ENCODE measurements at places on chromosomes 6 and 20. TPM values are rescaled to one million over a fixed set of nuclear protein-coding genes. Genes with fewer than 3 reads are reported as not detected.

DNA sequence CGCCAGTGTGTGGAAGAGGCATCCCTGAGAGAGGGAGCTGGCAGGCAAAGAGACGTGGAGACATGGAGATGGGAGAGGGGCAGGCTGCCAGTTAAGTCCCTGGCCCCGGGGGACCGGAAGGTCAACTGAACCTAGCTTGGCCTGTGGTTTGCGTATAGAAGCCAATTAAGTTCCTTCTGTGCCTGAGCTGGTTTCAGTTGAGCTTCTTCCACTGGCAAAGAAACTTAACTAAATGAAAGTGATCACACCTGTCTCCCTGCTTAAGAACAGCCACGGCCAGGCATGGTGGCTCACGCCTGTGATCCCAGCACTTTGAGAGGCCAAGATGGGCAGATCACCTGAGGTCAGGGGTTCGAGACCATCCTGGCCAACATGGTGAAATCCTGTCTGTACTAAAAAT is 26.7 kb upstream of the NNAT start:
- no peak for DNase-seq

- DNase-seq, result no peak
Observed at GRCh38 chr6:75488033-75488432, 5.6 kb downstream of the FILIP1 start.

- DNase-seq, result no peak
Observed at GRCh38 chr6:138028893-138029292, 78.3 kb downstream of the PERP start.

DNA sequence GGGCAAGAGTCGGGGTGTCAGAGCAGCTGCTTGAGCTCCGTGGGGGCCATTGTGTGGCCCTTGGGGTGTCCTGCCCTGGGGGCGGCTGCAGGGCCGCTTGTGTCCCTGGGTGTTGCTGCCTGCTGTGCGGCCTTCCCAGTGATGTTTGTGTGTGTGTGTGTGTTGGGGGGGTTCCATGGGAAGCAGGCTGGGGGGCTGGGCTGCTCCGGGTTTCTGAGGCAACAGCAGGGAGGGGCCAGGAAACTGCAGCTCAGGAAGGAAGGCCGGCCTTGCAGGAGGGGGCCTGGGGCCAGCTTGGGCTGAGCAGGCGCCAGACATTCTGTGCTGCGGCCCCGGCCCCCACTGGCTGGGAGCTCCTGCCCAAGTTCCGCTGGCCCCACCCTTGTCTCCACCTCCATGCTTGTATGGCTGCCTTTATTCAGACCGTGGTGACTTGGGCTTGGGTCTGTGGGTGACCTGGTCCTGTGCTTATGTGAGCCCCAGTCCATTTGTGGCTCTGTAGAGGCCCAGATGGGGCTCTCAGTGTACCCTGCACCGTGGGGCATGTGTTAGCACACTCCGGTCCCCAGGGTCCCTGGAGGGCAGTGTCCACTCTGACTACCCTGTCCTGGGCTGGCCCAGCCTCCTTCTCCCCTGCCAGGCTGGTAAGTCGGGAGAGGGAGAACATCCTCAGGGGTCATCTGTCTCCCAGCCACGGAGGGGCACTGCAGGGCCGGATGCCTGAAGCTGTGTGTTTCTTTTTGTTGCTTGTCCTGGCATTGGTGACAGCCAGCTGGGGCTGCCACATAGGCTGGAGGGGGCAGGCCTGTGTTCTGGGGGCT is 4.6 kb upstream of the SOX18 start:
- no peak for DNase-seq

DNA sequence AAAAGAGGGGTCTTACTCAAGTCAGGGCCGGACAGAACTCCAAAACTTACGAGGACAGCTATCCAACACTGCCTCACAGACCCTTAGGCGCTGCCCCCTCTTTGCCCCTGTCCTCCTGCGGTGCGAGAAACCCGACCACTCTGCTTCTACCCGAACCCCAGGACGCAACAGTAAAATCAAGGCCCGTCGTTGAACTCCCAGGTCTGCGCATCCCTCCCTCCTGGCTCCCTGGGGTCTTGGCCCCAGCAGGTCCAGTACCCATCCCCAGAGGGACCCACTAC is 6.4 kb downstream of the OLIG3 start:
- no peak for DNase-seq

DNA sequence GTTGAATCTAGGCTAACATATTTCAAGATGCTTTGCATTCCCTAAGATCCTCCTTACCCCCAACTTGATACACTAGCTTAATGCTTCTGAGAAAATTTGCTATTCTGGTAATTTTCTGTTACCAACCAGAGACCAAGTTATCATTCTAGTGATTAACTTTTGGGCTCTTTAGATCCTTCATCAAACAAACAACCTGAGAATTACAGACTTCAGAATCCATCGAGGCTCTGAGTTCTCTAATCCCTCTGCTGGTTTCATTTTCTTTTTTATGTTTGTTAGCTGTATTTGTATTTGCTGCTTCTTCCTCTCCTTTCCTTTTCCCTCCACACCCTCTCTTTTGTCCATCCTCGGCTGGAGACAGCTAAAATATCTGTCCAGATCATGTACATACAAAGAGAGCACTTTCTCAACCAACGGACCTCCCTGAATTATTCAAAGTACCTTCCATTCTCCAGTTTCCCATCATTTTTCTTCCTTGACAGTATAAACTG is 98.7 kb upstream of the RIPOR2 start:
- no peak for DNase-seq

DNA sequence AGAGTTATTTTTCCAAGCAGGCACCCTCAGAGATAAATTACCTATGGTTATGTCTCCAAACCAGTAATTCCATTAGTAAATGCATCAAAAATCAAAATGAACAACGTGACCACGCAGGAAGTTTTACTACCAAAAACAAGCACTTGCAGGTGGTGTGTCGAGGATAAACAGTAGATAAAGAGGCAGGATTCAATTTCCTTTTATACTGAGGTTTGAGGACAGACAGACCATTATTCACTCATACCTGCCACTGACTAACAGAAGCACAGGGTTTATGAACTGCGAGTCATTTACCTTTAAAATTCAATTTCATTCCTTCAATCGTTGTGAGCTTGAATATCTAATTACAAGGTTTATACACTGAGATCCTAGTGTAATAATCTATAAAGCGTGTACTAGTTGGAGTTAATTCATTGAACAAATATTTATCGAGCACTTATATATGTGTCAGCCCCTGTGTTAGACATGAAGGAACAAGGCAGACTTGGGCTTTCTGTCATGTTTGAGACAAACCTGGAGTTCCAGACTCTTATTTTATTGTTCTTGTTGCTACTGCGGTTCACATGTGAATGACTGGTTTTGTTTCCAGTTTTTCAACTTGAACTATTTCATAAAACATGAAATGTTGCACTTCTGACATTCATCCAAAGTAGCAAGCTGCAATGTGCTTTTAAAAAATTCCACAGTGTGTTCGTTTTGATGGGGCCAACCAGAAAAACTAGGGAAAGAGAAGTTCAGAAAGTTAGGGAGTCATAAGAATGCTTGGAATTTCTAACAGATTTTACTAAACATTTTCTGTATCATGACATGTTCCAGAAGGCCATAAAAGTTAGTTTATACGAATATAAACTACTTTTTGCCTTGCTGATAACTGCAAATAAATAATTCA is 205.6 kb downstream of the UST start:
- no peak for DNase-seq

DNA sequence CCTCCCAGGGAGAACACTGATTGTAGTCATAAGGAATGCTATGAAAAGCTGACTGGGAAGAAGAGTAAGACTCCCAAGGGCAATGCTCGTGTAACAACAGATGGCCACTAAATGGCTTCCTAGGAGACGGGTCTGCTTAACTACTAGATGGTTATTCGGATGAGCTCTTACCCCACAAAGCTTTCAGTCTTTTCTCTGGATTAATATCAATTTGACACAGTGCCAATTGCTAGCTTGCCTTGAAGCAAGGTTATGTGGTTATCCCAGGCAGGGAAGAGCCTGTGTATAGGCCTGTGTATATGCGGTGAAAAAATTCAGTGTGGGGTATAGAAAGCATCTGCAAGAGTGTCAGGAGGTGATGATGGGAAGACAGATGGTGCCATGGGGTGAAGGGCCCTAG is 86.4 kb upstream of the NOX3 start:
- no peak for DNase-seq

- DNase-seq, result no peak
Observed at GRCh38 chr6:12203001-12203400, 87.2 kb upstream of the EDN1 start.

DNA sequence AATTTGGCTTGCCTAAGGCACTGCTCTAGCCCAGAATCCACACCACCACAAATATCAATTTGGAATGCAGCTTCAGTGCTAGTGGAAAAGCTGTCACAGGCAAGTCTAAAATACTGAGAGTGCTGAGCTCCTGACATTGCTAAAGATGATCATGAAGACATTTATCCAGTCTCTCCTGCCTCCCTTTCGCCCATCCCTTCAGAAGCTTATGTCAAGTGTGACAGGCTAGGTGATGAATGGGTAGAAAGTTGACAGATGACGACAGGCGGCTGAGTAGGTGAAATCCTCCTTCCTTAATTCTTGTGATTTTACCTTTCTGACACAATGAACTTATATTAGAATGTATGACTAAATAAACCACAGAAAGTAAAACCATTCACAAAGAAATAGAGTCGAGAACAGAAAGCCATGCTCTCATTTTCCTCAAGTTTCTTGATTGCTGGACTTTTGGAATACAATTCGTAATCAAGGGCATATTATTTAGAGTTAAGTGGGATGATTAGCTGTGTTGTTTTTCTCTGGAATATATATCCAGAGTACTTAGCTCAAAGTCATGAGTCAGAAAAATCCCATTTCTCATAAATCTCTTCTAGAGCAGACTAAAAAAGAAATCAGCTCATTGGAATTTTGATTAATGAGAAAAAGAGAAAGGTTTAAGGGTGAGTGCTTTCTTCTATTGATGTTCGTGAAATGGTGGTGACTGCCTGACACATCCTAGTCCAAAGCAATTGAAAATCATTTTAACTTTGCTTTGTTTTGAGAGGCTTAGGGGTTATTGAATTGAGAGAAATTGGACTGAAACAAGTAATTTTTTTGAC is 1228.2 kb upstream of the CITED2 start:
- no peak for DNase-seq

DNA sequence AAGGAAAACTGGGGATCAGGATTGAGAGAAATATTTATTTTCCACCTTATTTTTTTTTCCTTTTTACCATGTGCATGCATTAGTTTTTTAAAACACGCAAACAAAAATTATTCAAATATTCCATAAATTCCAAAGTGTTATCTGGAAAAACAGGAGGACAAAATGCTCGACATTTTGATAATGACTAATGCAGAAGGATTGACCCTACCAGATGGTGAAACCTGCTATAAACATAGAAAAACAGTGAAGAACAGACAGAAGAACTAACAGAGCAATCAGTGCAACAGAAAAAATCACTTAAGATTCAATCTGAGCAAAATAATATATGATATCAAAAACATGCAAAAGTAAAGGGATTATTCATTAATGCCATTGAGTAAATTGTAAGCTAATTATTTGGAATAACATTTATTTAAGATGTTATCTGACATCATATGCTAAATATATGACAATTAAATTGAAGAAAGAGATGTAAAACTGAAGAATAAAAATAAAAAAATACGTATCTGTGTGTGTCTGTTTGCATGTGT is 218.4 kb downstream of the LMBRD1 start:
- DNase-seq, result no peak

- no peak for DNase-seq
Observed at GRCh38 chr6:15504581-15505350, 158.1 kb downstream of the DTNBP1 start.

- DNase-seq, result no peak
Observed at GRCh38 chr6:95511404-95511803, 65.9 kb upstream of the MANEA start.

- no peak for DNase-seq
Observed at GRCh38 chr6:74409447-74409846, 713.4 kb downstream of the CD109 start.

DNA sequence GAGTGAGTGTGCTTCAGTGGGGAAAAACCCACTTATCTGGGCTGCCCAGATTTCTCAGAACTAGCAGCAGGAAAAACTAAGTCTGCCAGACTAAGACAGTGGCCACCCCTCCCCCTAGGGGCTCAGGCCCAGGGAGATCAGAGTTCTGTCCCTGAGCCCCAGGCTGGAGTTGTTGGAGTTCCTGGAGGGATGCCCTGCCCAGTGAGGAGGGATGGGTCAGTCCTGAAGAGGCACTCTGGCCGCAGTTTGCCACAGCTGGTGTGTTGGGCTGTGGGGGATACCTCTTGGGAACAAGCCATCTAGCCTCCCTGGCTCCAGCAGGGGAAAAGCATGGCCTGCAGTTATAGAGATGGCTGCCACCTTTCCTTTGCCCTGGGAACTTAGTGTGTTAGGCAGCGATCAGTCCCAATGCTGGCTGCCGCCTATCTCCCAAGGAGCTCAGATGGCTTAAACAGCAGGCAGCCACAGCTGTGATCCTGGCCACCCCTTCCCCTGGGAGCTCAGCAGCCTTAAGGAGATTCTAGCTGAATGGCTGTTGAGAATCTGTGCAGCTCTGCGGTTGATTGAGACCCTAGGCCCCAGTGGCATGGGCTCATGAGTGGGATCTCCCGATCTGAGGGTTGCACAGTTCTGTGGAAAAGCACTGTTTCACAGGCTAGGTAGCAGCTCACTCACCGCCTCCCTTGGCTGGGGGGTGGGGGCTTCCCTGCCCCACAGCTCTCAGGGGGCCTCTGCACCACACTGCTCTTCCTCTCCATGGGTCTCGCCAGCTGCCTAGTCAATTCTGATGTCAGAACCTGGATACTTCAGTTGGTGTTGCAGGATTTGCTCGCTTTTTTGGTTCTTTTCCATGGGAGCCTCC is 13.2 kb downstream of the SIRPG start:
- no peak for DNase-seq

- no peak for DNase-seq
Observed at GRCh38 chr20:32296819-32297420, 19.5 kb downstream of the KIF3B start.

GRCh38 chr6:169701311-169701953 is 397 bp downstream of the WDR27 start:
- no peak for DNase-seq

DNA sequence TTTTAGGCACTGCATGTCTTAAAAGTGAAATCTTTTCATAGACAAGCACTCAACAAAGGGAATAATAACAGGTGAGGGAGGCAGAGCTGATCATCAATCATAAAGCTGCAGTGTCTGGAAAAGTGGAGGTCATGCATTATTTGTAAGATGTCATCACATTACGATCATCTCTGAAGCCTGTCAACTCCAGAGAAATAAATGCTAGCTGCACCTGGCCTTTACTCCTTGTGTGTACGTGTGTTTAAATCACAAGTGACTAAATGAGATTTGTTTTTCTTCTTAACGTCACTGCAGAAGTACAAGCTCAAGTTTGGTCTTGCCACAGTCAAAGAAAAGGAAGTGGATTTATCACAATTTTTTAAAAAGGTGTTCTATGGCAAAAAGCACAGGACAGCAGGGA is 275.5 kb upstream of the SGK1 start:
- no peak for DNase-seq

- no peak for DNase-seq
Observed at GRCh38 chr6:11785415-11785773, 6.8 kb upstream of the ADTRP start.

- DNase-seq, result no peak
Observed at GRCh38 chr6:116352515-116353471, 18.0 kb upstream of the DSE start.

- no peak for DNase-seq
Observed at GRCh38 chr20:51412951-51413481, 129.5 kb downstream of the NFATC2 start.

The EDN3 gene
- not detected for total RNA-seq

The NMBR gene
- total RNA-seq, result not detected

The OTOR gene
- not detected for total RNA-seq

The C4B gene
- 5.2 TPM for total RNA-seq

The PEX6 gene
- total RNA-seq, result 4.2 TPM

The GHRH gene
- total RNA-seq, result not detected
